Thoracic aorta endothelial cell (primary cell): ENCODE measurements at places on chromosomes 6 and 20. TPM values are rescaled to one million over a fixed set of nuclear protein-coding genes. Genes with fewer than 3 reads are reported as not detected.

The RIMS1 gene
- 0.07 and 0.93 TPM in 2 replicates for total RNA-seq

The FAM209B gene
- not detected in 2 replicates for total RNA-seq

The MEI4 gene
- not detected in 2 replicates for total RNA-seq

The FERMT1 gene
- 3.3 and 6.5 TPM in 2 replicates for total RNA-seq

The CDH26 gene
- 0.07 TPM in 1 of 2 replicates, not detected in the other for total RNA-seq
